ENCODE measurements at places on chromosomes 7 and 10. TPM values are rescaled to one million over a fixed set of nuclear protein-coding genes. Genes with fewer than 3 reads are reported as not detected.

ASIC3 gene
- 2.7 TPM for total RNA-seq

DNA sequence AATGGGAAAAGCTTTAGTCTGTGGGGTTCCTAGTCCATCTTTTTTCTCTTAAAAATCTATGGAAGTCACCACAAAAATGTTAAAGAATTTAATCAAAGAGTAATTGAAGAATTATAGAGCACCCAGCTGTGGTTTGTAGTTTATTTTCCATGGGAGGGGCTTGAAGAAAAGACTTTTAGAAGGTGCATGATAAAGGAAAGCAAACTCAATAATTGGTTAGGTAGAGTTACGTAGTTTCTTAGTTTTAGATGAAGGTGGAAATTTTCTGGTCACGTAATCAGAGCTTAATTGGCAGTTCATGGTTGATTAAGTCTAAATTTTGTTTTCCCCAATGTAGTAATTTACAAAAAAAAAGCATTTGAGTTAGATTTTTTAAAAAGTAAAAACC is 724 bp downstream of the ZNF107 start:
- no peak for DNase-seq

- no peak for DNase-seq
Observed at GRCh38 chr7:64557601-64558322, 5.1 kb downstream of the ZNF680 start.

DNA sequence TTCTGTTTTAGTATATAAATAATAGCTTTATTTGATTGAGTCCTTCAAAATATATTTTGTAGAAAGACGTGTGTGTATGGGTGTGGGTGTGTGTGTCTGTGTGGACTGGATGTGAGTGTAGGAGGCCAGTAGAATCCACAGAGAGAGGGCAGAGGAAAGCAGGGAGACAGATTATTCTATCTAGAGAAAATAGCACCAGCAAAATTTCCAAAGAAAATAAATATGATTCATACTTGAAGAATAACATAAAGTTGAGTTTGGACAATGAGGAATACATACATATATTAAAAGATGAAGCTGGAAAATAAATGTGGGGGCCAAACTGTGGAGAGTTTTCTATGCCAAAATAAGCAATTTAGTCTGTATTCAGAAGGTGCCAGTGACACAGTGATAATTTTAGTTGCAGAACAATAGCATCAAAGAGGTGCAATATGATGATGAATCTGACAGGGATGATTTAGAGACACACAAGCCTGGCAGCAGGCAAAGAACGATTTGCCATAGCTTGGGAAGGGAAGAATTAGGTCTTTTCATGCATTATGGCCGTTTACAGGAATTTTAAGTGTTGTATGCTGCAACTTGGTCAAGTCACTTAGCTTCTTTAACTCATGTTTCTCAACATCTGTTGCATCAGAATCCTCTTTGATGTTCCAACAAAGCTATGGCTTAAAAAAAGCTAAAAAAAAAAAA is 121.3 kb downstream of the SEMA3A start:
- DNase-seq, result no peak

DNA sequence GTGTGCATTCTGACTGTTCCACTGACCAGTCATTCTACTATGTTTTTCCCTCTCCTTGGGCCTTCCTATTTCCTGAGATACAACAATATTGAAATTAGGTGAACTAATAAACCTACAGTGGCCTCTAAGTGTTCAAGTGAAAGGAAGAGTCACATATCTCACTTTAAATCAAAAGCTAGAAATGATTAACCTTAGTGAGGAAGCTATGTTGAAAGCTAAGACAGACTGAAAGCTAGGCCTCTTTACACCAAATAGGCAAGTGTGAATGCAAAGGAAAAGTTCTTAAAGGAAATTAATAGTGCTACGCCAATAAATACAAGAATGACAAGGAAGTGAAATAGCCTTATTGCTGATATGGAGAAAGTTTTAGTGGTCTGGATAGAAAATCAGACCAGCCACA is 5.7 kb upstream of the DYNC1I1 start:
- DNase-seq, result no peak

- DNase-seq, result peak; percentile 38
Observed at GRCh38 chr10:68550747-68551411, 9.3 kb upstream of the TET1 start.

- DNase-seq, result no peak
Observed at GRCh38 chr7:154931906-154932305, 71.0 kb downstream of the PAXIP1 start.

DNA sequence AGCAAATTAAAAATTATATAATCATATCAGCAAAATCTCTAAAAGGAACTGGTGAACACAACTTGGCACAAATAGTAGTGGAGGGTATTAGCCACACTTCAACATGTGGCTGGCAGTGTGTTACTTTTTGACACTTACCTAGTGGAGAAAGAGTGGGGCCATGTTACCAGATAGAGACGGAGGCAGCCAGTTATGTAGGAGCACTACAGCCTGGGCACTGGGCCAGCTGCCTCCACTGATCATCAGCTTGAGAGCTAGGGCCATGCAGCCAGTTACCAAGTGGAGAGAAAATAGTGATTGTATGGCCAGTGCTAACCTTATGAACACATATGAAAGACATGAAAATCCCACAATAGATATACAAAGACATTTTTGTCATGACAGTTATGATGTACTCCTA is 243.1 kb downstream of the CTNNA3 start:
- no peak for DNase-seq

DNA sequence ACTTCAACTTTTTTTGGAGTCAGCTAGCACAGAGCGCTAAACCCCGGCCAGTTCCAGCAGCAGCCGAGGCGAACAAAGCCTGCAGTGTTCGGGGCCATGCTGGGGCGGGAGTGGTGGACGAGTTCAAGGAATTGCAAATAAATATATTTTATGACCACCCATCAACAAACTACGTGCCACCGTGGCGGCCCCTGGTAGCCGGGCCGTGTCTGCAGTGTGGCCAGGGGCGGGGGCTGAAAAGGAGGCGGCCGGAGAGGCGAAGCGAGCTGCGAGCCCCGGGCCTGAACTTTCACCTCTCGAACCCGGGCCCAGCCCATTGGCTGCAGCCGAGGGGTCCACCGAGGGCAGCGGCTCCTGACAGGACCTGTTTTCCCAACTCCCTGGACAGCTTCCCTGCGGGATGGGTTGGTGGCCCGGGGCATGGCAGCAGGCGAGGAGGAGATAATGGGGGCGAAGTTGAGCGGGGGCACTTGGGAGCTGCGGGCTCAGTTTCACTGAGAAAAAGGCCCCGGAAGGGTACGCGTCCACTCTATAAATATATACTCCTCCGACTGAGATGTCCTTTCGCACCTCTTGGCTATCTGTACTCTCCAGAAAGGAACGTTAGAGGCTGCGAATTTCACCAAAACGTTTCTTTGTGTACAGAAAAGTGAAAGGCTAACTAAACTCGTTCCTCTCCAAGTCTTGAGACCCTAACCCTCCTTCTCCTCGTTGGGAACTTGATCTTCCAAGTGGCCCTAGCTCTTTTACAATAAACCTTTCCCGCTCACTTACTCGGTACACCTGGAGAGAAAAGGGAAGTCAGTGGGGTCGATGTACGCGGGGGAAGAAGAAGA is 164.6 kb upstream of the PPP1R3A start:
- no peak for DNase-seq

- DNase-seq, result no peak
Observed at GRCh38 chr7:138975343-138976104, 5.7 kb downstream of the KIAA1549 start.

DNA sequence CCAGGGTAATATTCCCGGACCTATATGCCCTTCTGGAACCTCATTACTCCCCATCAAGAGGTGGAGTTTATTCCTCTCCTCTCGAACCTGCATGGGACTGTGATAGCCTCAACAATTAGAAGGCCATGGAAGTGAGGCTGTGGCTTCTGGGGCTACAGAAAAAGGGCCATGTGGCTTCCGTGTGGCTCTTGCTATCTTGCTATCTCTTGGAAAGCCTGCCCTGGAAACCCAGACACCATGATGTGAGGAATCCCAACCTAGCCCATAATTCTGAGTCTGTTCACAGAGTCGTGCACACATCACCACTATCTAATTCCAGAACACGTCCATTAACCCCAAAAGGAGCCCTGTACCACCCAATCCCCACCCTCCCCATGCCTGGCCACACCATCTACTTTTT is 20.8 kb upstream of the SH3PXD2A start:
- no peak for DNase-seq

DNA sequence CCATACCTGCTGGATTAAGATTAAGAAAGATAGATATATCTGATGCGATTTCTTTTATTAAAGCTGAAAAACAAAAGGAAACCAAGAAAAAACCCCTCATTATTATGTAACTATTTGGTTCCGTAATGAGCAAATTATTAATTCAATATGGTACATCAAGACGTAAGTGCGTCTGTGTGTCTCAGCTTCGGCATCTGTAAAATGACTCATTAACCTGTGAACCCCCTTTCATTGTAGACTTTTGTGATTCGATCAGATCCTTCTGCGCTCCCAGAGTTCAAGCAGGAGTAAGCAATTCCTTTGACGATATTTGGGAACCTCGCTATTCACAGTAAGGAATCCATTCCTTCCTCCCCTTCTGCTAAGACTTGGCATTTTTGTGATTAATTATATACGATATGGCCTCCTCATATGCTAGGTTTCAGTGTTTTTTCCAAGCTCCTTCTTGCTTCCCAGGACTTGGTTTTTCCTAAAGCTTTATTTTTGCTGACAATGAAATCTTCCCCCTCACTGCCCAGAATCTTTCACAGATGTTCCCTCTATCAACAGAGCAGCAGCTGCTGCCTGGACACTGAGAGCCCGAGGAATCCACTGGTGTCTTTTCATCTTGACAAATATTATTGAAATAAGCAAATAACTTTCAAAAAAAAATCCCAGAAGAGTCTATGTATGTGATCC is 171.7 kb upstream of the CELF2 start:
- no peak for DNase-seq

CPA5 gene
- 3.6 TPM for total RNA-seq

FANK1 gene
- 1.1 TPM for total RNA-seq

GRCh38 chr10:9786576-9786975 is 1231.1 kb upstream of the CELF2 start:
- DNase-seq, result no peak

GRCh38 chr7:27424231-27424630 is 181.6 kb downstream of the EVX1 start:
- DNase-seq, result no peak

GRCh38 chr10:89921403-89921802 is 220.0 kb downstream of the KIF20B start:
- no peak for DNase-seq

ANXA8L1 gene
- not detected for total RNA-seq

ZNF775 gene
- 3.7 TPM for total RNA-seq

SLC26A3 gene
- total RNA-seq, result not detected

ANKRD30A gene
- total RNA-seq, result not detected

HECTD2 gene
- total RNA-seq, result 2.9 TPM

- no peak for DNase-seq
Observed at GRCh38 chr10:97887399-97887798, 37.8 kb downstream of the GOLGA7B start.

GRCh38 chr10:78021201-78021600 is 8.1 kb downstream of the POLR3A start:
- no peak for DNase-seq

- no peak for DNase-seq
Observed at GRCh38 chr10:132056663-132057062, 9.1 kb upstream of the JAKMIP3 start.

GET4 gene
- total RNA-seq, result 35.2 TPM

GRCh38 chr7:155456738-155457543 is 988 bp upstream of the EN2 start:
- DNase-seq, result no peak

DNAJC1 gene
- total RNA-seq, result 26.9 TPM

GRCh38 chr10:59126991-59127390 is 49.5 kb upstream of the PHYHIPL start:
- DNase-seq, result no peak

- DNase-seq, result no peak
Observed at GRCh38 chr7:65972976-65973375, 9.0 kb downstream of the GUSB start.

PRKAR1B gene
- total RNA-seq, result 40.2 TPM

GRCh38 chr10:50592961-50593418 is 30.8 kb downstream of the SGMS1 start:
- no peak for DNase-seq

DNA sequence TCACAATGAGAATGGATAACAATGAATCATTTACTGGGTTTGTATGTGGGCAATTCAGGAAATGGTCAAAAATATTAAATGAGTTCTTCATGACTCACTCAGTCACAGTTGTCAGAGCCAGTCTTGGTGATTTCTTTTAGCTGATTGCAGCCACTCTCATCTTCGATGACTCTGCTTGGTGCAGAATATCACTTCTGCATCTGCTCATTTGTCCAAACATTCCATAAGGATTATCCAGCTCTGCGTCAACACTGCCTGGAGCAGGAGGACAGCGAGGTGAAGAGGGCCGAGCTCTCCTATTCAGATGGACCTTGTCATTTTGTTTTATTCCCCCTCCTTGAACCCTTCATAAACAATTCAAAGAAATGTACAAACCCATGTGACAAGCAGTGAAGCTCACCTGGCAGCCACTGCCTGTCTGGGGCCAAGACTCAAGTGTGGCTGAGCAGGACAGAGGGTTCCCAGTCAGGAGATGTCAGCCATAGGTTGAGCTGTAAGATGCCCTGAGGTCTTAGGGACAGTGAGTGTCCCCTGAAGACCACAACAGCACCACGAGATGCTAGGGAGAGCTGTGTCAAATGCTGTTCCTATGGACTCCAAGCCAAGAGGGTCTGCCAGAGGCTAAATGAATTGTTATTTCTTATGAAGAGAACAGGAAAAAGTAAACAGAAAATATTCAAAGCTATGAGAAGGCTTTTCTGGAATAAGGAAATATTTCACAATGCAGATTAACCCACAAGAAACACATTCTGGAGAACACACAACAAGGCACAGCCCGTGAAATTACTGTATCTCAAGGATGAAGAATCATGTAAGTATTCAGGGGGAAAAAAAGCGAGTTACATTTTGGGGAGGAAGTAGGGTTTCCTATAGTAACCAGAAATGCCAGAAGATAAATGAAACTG is 33.1 kb upstream of the EGFR start:
- no peak for DNase-seq

- DNase-seq, result no peak
Observed at GRCh38 chr7:40646717-40647116, 511.9 kb downstream of the SUGCT start.

- no peak for DNase-seq
Observed at GRCh38 chr7:30116771-30117170, 18.0 kb upstream of the MTURN start.

- no peak for DNase-seq
Observed at GRCh38 chr7:47221826-47222225, 360.1 kb downstream of the TNS3 start.

GRCh38 chr10:131655101-131655849 is 245.5 kb upstream of the PPP2R2D start:
- DNase-seq, result no peak

GRCh38 chr7:150507947-150508602 is 6.6 kb upstream of the GIMAP7 start:
- no peak for DNase-seq

GRCh38 chr7:90155206-90155605 is 937 bp downstream of the STEAP1 start:
- DNase-seq, result no peak

SUMF2 gene
- total RNA-seq, result 124 TPM

DNA sequence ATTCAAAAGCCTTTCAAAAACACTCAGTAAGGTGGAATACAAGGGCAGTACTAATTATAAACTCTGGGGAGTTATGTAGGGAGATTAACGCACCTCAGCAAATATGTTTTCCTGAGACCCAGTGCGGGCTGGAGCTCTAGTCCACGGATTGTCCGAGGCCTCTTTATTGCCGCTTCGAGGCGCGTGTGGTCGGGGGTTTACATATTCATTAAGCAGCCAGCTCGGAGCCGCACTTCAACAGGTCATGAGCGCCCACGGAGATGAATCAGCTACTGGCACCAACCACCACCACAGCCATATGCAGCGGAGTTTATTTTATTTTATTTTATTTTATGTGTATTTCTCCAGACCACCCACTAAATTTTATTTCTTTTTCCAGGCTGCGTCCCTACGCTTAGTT is 195.9 kb upstream of the ADARB2 start:
- no peak for DNase-seq

BAIAP2L1 gene
- 2.3 TPM for total RNA-seq

All from activated naive CD8-positive, alpha-beta T cell treated with anti-CD3 and anti-CD28 coated beads for 36 hours (primary cell).